ENCODE measurements at places on chromosomes 11 and 22.

DNA sequence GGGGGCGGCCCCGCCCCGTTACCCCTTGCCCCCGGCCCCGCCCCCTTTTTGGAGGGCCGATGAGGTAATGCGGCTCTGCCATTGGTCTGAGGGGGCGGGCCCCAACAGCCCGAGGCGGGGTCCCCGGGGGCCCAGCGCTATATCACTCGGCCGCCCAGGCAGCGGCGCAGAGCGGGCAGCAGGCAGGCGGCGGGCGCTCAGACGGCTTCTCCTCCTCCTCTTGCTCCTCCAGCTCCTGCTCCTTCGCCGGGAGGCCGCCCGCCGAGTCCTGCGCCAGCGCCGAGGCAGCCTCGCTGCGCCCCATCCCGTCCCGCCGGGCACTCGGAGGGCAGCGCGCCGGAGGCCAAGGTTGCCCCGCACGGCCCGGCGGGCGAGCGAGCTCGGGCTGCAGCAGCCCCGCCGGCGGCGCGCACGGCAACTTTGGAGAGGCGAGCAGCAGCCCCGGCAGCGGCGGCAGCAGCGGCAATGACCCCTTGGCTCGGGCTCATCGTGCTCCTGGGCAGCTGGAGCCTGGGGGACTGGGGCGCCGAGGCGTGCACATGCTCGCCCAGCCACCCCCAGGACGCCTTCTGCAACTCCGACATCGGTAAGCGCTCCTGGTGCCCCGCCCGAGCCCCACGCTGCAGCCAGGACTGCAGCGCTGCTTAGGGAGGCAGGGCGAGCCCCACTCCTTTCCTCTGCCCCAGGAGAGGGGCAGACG is at the start of gene TIMP3:
TIMP3 (plus strand) TSS at position 169 of the 700 bp plus-strand sequence; CDS start at position 466, 297 bp downstream.
- DNase-seq = no peak

- no peak for DNase-seq
Observed at GRCh38 chr11:2698386-2699184, 1.2 kb downstream of the KCNQ1OT1 start.

DNA sequence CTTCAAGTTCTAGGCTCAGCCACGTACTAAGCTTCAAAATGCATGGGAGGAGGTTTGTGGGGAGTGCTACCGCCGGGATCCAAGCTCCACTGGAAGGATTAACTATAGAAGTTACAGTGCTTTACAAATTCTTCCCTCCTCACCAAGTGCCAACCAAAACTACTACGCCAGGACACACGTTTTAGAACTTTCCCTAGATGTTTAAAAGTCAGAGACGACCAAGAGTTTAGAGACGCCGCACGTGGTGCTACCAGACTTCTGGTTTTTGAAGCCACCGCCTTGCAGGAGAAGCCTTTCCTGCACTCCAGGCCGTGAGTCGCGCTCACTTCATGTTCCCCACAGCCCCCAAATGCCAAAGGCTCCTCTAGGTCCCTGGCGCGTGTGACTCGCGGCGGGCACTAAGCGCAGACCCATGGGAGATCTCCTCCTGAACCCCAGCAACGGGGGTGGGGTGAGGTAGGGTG is 734 bp downstream of the SNU13 start:
- peak; percentile 13 for DNase-seq

- no peak for DNase-seq
Observed at GRCh38 chr11:3920148-3920852, 64.8 kb downstream of the STIM1 start.

DNA sequence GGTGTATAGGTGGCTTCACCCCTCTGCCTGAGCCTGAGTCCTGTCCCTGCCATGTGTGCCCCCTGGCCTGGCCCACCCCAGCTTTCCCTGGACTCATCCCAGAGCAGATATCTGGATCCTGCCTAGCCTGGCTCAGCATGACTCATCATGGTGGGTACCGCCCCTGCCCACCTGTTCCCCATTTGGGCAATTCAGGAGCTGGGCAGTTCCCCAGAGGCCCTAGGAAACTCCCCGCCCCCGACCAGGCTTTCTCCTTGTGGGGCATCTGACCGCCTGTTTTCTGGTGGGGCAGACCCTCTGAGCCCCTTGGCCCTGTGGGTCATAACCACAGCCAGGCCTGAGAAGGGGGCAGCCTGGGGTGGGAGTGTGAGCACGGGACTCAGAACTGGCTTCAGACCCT is 4.4 kb downstream of the TSPO start:
- DNase-seq = no peak

DNA sequence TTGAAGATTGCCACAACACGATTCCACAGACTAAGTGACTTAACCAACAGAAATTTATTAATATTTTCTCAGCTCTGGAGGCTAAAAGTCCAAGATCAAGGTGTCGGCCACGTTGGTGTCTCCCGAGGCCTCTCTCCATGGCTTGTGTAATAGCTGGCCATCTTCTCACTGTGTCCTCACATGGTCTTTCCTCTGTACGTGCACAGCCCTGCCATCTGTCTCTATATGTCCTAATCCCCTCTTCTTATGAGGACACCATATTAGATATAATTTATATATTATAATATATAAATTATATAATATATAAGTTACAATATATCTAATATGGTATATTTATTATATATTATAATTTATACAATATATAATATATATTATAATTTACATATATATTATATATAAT is 25.1 kb upstream of the SCGB1A1 start:
- DNase-seq = no peak

All from NCI-H146 (cell line).